ENCODE measurements at places on chromosomes 7 and 10.

GRCh38 chr10:34864149-34865067 lies 49.3 kb upstream of the PARD3 start:
- no peak for DNase-seq

DNA sequence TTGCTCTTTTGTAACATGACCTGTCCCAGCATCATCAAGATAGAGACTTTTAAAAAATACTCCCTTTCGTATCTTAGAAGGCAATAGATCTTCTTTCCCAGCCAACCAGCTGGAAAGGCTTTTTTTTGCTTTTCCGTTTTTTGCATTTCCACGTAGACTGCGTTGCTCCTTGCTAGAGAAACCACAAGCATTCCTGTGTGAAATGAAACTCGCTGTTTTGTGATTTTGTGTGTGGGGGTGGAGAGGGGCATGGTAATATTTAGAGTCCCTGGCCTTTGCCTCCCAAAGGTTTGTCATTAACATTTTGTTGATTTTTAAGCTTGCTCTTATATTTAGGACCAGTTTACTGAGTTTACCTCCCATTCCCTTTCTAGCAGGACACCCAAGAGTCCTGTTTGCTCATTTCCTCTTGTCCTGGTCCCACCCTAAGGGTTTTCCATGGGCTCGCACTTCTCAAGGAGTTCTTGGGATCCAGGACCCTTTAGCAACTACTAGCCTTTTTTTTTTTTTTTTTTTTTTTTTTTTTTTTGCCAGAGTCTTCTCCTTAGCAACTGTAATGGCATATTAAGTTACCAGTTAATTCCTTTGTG lies 243.6 kb downstream of the BICC1 start:
- DNase-seq: no peak

DNA sequence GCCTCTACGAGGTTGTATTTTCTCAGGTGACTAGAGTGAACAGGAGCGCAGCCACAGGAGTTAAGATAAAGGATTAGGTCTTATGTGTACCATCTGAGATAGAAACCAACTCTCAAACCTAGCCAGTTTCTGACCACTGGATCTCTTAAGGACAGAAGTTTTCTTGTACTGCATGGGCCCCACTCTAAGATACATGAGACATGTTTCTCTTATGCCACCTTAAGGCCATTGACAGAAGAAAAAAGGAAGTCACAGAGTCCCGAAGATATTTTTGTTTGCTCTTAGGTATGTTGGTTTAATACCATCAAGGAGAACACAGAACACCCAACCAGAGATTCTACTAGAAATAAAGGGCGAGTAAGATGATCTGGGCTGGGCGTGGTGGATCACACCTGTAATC lies 335.8 kb downstream of the FRMD4A start:
- no peak for DNase-seq

GRCh38 chr7:120233338-120233737 lies 39.6 kb upstream of the KCND2 start:
- no peak for DNase-seq

DNA sequence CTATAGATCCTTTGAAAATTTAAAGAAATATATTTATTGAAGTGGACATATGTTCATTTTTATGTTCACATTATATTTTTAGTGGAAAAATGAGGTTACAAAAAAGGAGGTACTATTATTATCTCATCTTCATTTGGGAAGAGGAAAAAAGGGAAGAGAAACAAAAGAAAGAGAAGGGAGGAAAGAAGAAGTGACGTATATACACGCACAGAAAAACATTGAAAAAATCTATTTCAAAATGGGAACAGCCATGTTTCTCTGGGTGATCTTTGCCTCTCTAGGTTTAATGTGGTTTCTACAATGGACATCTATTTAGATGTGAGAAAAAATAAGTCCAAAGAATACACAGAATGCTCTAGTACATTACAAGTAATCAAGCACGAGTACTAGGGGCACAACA lies 14.8 kb downstream of the ANK3 start:
- DNase-seq: no peak

GRCh38 chr7:25857376-25858067 lies 294.5 kb upstream of the NFE2L3 start:
- DNase-seq: no peak

DNA sequence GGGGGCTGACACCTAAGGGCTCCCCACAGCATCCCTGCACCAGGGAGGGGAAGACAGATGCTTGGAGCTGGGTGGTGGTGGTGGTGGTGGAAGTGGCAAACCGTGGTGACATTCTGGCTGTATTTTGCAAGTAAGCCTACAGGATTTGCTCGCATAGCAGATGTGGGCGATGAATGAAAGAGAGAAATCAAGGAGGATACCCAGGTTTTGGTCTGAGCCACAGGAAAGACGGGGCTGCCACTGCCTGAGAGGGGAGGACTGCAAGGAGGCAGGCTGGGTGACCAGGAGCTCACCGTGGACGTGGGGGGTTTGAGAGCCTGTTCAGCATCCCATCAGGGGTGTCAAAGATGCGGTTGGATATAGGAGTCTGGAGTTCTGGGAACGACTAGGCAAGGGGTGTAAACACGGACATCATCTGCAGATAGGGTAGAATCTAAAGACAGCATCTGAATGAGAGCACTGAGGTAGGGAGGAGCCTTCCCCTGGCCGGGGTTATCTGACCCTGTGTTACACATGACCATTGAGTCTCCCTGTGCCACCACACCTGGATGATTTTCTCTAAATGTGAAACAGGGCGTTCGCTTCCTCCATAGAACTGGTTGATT lies 49.7 kb downstream of the TSPAN15 start:
- no peak for DNase-seq

DNA sequence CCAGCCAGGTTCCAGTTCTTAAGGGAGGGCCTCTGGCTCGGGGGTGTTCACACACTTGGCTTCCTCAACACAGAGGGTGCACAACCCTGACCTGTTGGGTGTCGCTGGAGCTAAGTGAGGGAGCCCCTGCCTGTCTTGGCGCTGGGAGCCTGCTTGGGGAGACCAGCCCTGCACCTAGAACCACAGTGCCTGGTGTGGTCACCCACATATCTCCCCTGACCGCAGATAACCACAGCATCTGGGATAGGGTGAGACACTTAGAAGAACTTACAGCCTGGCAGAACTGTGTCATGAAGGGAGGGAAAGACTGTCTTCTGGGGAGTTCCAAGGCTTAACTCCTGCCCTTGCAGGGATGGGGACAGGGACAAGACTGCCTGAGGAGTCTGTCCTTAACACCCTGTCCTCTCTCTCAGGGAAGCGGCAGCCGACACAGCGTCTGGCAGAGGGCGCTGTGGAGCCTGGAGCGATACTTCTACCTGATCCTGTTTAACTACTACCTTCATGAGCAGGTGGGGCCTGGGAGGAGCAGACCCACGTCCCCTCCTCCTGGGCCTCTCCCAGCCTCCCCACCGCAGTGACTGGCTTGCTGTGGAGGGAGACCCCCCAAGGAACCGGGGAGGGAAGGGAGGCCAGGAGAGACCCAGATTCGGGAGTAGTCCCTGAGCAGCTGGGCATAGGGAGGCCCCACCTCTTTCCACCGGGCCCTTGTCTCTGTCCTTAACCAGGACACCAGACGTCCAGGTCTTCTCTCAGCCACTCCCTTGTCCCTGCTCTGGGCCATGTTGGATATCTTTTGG lies 59.0 kb downstream of the PALD1 start:
- no peak for DNase-seq

GRCh38 chr10:69904533-69904932 lies 102.8 kb downstream of the COL13A1 start:
- DNase-seq: no peak

DNA sequence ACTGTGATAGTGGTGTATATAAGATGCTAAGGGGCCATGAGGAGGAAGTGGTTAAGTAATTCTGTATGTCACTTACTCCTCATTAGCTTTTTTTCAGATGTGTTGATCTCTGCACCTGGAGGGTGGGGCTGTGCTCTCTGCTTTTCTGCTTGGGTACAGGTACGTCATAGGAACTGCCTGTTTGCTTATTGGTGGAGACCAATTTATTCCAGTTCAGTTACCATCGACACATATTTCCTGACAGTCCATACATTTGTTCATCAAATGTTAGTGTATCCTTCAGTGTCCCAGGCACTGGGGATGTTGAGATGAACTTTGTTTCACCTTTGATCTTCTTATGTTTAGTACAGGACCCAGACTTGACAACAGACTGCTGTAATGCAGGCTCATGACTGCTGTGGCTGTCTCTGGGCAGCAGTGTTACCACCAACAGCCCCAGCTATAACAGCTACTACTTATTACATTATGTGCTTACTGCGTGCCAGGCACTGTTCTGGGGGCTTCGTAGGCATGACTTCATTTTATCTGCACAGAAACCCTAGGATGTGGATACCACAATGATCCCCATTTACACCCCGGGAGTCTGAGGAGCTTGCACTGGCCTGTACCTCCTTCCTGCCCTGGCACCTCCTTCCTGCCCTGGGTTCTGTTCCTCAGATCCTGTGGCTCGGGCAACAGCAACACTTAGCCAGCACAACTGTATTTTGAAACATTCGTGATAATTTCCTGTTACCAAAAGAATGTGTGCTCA lies 87.4 kb downstream of the BUB3 start:
- DNase-seq: peak; percentile 10

DNA sequence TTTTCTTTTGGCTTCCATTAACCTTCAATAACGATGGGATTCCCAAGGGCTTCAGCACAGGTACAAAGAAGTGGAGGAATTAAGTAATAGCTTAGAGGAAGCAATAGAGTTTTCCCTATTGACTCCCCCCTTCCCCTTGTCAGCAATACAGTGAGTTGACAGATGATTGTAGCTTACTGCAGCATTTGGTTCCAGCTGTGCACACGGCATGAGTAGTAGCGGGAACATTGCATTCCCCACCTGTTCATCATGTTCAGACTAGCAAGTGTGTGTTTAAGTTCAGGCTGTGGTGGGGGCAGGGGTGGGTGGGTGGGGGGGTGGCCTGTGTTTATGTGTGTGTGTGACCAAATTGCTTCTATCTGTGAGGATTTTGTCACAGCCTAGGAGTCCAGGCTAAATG lies 4.6 kb upstream of the ADRA2A start:
- no peak for DNase-seq

DNA sequence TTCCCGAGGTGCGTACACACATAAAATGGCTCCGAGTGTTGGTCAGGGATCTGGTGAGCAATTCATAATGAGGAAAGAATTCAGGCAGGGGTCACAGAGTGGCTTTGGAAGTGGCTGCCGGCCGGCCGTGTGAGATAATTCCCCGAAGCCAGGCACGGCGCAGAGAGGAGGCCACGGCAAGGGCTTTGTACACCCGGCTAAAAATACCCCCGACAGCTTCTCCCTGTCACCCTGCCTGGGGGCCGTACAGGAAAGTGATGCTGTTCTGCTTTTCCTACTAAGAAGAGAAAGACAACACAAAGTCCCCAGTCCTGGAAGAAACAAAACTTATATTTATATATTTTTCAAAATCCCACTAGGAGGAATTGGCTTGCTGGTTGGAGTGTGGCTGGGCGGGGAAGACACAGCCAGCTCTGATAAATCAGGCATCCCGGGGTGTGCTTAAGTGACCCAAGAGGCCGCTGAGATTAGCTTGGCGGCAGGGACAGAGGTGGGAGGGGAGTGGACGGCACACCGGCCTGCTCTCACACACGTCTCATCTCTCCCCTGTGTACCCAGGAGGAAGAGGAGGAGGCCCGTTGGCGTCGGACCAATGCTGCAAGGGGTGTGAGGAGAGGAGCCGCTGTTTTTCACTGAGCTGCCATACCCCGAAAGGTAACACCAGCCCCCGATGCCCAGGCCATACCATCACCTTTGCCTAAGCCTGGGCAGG lies 70.5 kb downstream of the ZMIZ1 start:
- DNase-seq: no peak

GRCh38 chr7:127251465-127252376 lies 1.0 kb downstream of the GRM8 start:
- peak; percentile 30 for DNase-seq

DNA sequence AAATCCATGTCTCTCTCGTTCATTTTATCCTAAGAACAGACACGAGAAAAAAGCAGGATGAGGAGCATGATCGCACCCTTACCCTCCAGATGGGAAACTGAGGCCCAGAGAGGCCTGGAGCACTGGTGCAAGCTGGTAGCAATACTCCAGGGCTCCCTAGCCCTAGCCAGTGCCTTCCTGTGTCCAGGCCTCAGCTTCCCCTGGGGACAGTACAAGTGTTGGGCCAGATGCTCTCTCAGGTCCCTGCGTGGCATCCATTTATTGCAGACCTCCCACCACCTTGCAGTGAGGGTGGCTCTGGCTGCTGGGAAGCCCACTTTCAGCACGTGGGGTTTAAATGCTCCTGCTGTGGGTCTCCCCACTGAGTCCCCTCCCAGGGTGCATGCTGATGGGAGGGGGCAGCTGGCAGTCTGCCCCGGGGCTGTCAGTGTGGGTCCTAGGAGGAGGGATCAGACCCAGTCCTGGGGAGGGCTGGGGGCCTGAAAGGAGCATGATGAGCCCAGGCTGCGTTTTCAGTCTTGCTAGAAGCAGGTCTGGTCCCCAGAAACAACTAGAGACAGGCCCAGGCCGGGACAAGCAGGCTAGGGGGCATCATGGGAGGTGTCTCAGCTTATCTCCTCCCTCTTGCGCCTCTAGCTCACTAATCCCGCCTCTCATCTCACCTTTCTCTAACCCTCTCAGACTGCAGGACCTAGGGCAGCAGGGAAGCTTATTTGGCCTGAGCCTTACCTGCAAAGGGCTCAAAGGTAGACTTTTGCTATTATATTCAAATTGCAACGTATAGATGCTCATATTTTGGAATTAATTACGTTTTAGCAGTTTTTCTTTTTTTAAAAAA lies 662 bp upstream of the PPIF start:
- DNase-seq: no peak
